ENCODE measurements at places on chromosomes 13 and 19.

DNA sequence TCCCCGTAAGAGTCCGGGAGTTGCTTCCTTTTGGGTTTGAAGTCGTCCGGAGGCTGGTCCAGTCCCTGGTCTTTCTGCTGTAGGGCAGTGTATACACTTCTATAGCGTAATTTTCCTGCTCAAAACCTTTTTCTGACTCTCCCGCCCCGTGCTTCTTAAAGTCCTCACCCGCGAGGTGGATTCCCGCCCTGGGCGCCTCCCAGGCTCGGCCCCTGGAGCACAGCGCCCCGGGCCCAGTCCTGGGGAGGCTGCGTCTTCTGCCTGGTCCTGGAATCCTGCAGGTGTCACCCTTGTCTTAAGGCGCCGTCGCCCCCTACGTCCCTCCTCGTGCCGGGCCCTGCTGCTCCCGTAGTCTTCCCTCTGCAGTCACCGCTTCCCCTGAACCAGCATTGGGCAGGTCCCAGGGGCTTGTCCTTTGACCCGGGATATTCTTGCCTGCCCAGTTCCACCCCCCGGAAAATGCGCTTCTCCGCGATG lies 34.4 kb upstream of the ZNF808 start:
- H3K36me3 ChIP-seq: peaks cover 9% of the 10 kb centered on the region
- H3K27me3 ChIP-seq: no peaks in the 10 kb centered on the region
- DNase-seq: no peak
- H3K27ac ChIP-seq: no peak overlapping the region
- H3K4me1 ChIP-seq: no peaks in the 10 kb centered on the region
- H3K4me3 ChIP-seq: peak overlapping the region; percentile 8

GRCh38 chr13:112172641-112173251 lies 105.8 kb downstream of the SOX1 start:
- H3K4me3 ChIP-seq: no peak overlapping the region
- DNase-seq: no peak
- no peak overlapping the region for H3K27ac ChIP-seq
- H3K36me3 ChIP-seq: no peaks in the 10 kb centered on the region
- no peaks in the 10 kb centered on the region for H3K4me1 ChIP-seq

- no peaks in the 10 kb centered on the region for H3K4me1 ChIP-seq
- no peak overlapping the region for H3K27ac ChIP-seq
- no peak overlapping the region for H3K4me3 ChIP-seq
- H3K27me3 ChIP-seq: no peaks in the 10 kb centered on the region
- H3K36me3 ChIP-seq: no peaks in the 10 kb centered on the region
Measured at GRCh38 chr19:35074426-35075201, 33.1 kb downstream of the HPN start.

DNA sequence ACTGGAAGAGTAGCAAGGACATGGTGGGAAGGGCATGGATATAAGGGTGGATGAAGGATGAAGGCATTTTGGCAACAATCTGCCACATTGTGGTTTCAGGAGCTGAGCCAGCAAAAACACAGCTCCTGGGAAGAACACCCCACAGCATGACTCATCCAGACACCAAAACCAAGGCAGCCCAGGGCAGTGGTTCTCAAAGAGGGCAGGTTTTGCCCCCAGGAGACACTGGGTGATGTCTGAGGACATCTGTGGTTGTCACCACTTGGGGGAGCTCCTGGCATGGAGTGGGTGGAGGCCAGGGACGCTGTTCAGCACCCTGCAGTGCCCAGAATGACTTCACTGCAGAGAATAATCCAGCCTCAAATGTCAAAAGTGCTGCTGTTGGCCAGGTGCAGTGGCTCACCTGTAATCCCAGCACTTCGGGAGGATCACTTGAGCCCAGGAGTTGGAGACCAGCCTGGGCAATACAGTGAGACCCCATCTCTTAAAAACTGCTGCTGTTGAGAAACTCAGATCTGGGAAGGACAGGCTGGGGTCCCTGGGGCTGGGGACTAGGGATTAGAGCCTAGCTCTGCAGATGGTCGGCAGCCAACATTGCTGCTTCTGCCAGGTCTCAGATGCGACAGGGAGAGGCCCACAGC lies 16.1 kb downstream of the ZFR2 start:
- no peak overlapping the region for H3K27ac ChIP-seq
- no peaks in the 10 kb centered on the region for H3K27me3 ChIP-seq
- DNase-seq: no peak
- H3K36me3 ChIP-seq: no peaks in the 10 kb centered on the region
- H3K4me1 ChIP-seq: no peaks in the 10 kb centered on the region

GRCh38 chr13:87954091-87954490 lies 282.9 kb downstream of the SLITRK5 start:
- no peaks in the 10 kb centered on the region for H3K4me1 ChIP-seq
- no peak overlapping the region for H3K4me3 ChIP-seq
- no peaks in the 10 kb centered on the region for H3K27me3 ChIP-seq
- H3K36me3 ChIP-seq: no peaks in the 10 kb centered on the region

DNA sequence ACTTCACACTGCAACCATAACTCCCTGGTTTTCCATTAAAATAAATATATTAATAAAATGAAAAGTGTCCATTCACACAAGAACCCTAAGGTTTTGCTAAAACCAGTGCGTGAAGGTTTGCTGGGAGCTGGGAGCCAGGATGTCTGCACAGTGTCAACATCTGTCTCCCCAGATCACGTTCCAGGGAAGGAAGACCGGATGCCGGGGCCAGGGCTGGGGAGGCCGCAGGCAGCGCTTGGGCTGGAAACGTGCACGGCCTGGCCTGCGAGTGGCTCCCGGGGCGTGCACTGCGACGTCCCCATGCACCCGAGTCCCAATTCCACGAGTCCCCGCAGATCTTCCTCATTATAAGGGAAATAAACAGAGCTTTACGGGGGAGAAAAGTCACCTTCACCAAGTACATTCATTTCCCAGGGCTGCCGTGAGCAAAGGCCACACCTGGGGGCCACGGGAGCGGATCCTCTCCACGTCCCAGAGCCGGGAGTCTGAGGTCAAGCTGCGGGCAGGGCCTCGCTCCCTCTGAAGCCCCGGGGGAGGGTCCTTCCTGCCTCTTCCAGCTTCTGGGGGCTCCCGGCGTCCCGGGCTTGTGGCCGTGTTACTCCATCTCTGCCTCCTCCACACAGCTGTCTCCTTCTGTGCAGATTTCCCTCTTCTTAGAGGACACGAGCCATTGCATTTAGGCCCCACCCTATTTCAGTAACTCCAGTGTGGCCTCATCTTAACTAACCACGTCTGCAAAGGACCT lies 12.8 kb downstream of the SHC2 start:
- no peaks in the 10 kb centered on the region for H3K27me3 ChIP-seq
- H3K4me1 ChIP-seq: no peaks in the 10 kb centered on the region
- H3K27ac ChIP-seq: no peak overlapping the region
- no peaks in the 10 kb centered on the region for H3K36me3 ChIP-seq
- DNase-seq: no peak

- no peaks in the 10 kb centered on the region for H3K27me3 ChIP-seq
- no peaks in the 10 kb centered on the region for H3K36me3 ChIP-seq
- no peak for DNase-seq
- H3K4me1 ChIP-seq: peaks cover 11% of the 10 kb centered on the region
- peak overlapping the region; percentile 36 for H3K27ac ChIP-seq
Measured at GRCh38 chr13:48431987-48432615, 19.2 kb upstream of the LPAR6 start.

DNA sequence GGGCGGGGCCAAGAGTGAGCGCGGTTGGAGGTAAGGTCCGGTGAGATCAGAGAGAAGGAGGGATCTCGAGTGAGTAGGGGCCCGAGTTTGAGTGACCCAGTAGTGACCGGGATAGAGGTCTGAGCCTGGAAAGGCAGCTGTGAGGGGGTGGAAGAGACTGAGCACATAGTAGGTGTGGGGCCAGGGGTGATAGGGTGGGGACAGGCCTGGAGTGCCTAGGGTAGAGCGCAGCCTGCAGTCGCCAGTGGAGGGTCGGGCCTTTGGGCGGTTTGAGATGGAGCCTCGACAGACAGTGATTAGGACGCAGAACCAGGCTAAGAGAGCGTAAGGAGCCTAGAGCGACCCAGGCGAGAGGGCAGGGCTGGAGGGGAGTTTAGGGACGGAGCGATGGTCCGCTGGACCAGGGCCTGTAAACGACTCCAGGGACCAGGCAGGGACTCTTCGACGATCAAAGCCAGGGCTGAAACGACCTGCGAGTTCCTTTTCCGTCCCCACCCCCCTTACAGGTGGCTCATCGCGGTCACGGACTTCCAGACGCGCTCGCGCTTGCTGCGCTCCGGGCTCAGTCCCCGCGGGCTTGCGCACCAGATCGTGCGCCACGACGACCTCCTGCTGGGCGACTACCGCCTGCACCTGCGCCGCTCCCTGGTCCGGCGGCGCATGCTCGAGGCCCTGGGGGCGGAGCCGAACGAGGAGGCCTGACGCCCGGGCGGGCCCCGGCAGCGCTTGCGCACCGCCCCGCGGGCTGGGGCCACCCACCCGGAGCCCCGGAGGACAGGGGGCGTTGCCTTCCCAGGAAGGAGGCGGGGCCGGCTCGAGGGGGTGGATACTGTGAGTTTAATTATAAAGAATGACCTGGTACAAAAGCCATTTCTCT lies 9.4 kb downstream of the C19orf81 start:
- no peaks in the 10 kb centered on the region for H3K27me3 ChIP-seq
- no peaks in the 10 kb centered on the region for H3K36me3 ChIP-seq
- H3K4me1 ChIP-seq: peaks cover 9% of the 10 kb centered on the region
- peak overlapping the region; percentile 25 for H3K4me3 ChIP-seq
- H3K27ac ChIP-seq: peak overlapping the region; percentile 32

DNA sequence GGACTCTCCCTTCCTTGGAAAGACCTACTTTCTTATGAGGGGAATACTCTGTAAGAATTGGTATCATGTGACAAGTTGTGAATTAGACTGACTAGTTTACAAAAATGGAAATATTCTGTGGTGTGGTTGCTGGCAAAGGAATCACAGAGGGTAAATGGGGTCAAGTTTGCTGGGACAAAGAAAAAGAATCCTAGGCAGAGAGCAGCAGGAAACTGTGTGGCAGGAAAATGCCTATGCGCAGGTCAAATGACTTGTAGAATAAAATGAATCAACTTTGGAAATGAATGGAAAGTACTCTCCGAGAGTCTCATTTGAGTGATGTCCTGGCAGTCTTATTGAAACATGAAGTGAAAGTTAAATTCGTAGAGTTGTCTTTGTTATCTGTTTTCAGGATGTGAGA lies 1250.7 kb downstream of the UQCRFS1 start:
- H3K36me3 ChIP-seq: no peaks in the 10 kb centered on the region
- no peak for DNase-seq
- no peak overlapping the region for H3K4me3 ChIP-seq
- no peaks in the 10 kb centered on the region for H3K27me3 ChIP-seq
- H3K4me1 ChIP-seq: no peaks in the 10 kb centered on the region
- no peak overlapping the region for H3K27ac ChIP-seq

DNA sequence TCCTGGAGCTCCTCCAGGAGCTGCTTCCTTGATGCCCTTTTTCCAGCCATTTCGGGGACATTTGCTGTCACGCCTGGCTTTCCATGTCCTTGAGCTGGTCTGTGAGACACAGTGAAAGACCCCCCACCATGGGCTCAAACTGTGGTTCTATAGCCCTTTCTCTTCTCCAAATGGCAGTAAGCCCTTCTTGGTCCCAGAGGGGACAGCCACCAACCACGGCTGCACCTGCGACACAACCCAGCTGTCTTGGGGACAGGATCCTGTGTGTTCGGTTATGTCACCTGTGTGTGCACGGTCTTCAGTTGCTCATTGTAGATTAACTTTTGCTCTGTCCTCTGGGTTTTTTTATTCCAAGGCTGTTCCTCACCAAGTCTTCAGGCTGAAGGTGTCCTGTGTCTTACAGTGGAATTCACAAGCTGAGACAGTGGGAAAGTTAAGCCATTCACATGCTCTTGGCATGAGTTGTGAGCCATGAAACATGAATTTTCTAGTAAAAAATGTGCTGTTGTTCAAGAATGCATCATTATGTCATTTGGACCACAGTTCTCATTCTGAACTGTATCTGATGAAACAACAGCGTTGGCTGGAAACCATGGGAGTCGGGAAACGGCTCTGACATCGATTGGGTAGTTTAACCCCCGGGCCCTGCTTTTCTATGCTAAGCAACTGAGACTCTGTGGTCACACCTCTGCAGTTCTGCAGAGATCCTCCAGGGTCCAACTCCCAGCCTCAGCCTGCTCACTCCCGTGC lies 129.5 kb upstream of the MCF2L start:
- H3K4me3 ChIP-seq: no peak overlapping the region
- no peak for DNase-seq
- no peak overlapping the region for H3K27ac ChIP-seq
- H3K4me1 ChIP-seq: no peaks in the 10 kb centered on the region

- DNase-seq: no peak
- H3K4me1 ChIP-seq: peaks cover 1% of the 10 kb centered on the region
- no peaks in the 10 kb centered on the region for H3K36me3 ChIP-seq
Measured at GRCh38 chr13:73339086-73339485, 280.3 kb downstream of the KLF5 start.

DNA sequence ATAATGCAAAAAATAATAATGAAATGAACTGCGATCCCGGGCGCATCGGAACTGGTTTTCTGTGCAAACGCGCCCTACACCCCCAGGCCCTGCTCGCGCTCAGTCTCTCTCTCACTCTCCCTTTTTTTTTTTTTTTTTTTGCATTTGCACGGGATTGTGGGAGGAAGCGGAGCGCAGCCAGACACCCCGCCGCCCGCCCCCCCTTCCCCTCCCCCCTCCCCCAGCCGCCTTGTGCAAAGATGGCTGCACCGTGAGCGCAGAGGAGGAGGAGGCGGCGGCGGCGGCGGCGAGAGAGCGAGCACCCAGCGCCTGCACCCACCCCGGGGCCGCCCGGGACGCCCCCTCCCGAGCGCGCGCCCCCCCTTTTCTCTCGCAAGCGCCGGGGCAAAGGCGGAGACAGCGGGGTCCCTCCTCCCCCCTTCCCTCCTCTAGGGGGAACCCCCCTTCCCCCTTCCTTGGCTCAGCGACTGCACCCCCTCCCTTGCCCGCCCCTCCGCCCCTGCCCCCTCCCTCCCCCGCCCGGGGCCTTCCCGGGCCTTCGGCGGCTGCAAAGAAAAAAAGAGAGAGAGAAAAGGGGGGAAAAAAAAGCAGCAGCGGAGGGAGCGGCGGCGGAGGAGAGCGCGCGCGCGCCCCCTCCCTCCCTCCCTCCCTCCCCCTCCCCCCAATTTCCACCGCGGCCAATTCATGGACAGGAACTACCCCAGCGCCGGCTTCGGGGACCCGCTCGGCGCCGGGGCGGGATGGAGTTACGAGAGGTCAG lies at the start of gene PRR12:
Gene PRR12, plus strand, starts transcription at position 212 of the 760 bp plus-strand sequence. Its CDS starts 473 bp downstream, at position 685.
- peaks cover 23% of the 10 kb centered on the region for H3K36me3 ChIP-seq
- peak within 1 kb of the TSS; percentile 85 for H3K4me3 ChIP-seq
- H3K4me1 ChIP-seq: peaks cover 21% of the 10 kb centered on the region
- peak within 1 kb of the TSS; percentile 94 for H3K27ac ChIP-seq
- no peak for DNase-seq

GRCh38 chr19:10736916-10737551 lies 19.2 kb downstream of the DNM2 start:
- peaks cover 57% of the 10 kb centered on the region for H3K4me1 ChIP-seq
- H3K36me3 ChIP-seq: no peaks in the 10 kb centered on the region
- DNase-seq: no peak
